Activated CD8-positive, alpha-beta memory T cell treated with anti-CD3 and anti-CD28 coated beads for 1 hour (primary cell): ENCODE measurements at places on chromosomes 2 and 18.

- no peak for DNase-seq
These were observed 63.9 kb downstream of the SMIM21 start for GRCh38 chr18:75363446-75364225.

DNA sequence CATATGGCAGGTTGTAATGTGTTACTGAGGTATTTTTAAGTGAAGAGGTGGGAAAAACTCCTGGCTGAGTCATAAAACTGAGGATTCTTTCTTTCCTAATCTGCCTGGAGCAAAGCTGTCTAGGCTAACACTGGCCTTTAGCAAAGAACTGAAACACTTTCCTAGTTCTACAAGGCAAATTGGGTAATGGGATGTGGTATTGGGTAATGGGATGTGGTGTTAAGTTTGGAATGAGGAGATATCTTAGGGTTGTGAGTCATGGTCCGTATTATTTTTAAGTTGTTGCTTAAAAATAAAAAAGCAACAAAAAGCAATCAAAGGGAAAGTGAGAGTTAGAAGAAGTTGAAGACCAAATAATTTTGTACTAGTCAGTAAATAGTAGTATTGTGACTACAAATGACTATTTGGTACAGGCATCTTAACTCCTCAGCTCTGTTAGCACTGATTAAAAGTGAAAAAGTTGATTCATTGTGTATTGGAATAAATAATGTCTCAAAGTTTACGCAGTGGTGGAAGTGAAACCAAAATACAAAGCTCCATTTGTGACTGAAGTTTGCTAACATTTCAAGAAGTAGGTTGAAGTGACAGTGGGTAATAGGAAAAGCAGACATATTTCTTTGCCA is 216.8 kb downstream of the CAMKMT start:
- DNase-seq, result no peak

- DNase-seq, result no peak
These were observed 170.5 kb downstream of the DCDC2C start for GRCh38 chr2:3873899-3874298.

GRCh38 chr2:26616706-26617587 is 24.2 kb downstream of the CIB4 start:
- DNase-seq, result no peak

- DNase-seq, result no peak
These were observed 112.3 kb downstream of the RAB3GAP1 start for GRCh38 chr2:135164431-135164830.

DNA sequence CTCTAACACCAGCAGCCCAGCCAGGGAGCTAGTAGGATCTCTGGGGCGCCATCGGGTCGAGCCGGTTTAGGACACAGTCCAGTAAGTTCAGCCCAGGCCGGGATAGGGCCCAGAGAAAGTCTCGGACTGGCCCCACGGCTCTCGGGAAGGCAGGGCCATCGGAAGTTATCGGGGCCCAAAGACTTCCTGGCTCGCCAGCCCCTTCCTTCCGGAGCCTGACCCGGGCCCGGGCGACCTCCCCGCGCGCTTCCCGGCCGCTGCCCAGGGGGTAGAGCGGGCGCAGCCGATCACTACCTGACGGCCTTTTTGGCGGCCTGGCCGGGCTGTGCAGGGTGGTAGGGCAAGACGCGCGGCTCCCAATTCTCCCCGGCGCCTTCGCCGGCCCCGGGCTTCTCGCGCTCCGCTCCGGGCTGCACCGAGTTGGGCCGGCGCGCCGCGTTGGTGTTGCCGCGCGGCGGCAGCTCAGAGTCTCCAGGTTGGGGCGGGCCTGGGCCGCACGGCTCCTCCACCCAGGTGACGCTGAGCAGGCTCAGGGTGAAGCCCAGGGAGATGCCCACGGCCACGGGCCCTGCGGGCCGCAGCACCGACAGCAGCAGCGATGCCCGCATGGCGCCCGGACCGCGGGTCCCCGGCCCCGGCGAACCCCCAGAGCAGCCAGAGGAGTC is 546 bp downstream of the CHPF start:
- no peak for DNase-seq

GRCh38 chr2:51697095-51697494 is 665.2 kb upstream of the NRXN1 start:
- no peak for DNase-seq

DNA sequence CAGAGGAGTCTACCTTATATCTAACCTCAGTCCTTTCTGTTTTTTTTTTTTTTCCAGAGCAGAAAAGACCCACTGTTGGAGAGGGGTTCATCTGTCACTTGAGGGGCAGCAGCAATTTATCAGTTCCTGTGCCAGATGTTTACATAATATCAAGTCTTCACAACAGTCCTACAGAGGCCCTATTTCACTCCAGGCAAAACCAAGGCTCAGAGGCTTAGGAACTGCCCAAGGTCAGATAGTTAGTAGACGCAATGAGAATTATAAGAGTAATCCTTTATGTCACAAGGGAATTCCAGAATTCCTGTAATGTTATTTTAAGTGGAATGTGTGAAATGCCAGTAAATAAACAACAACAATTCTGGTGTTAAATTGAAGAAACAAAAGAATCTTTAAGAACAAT is 696.1 kb downstream of the NRXN1 start:
- DNase-seq, result no peak

GRCh38 chr2:181998041-181998835 is 12.6 kb downstream of the PPP1R1C start:
- no peak for DNase-seq

- DNase-seq, result no peak
These were observed 77.6 kb downstream of the AFF3 start for GRCh38 chr2:100064592-100065428.

DNA sequence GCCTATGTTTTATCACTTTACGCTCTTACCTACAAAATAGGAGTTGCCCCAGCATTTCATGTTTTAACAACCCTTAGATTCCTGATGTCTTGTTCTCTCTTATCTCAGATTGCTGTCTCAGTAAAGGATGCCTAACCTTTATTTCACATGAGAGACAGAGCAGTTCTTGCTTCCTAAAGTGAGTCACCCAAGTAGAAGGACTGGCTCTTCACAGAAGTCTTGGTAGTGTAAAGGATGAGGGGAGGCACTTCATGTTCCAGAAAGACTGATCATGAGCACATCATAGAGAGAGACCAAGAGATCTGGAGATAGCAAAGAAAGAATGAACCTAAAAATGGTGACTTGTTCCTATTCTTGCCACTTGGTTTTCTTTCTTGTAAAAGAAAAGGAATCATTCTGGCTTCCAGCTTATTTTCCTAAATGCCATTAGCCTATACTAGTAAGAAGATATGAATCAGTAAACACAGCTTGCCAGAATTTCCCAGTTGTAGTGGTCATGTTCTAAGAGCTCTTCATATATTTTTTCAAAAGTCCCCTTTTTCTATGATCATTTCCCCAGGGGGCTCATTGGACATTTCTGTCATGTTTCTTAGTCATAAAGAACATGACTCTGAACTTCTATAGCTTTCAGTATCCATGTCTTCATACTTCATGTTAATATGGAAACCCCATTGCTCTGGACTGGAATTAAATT is 54.9 kb downstream of the MAPRE2 start:
- no peak for DNase-seq

- no peak for DNase-seq
These were observed 29.6 kb downstream of the ARHGAP25 start for GRCh38 chr2:68764041-68764805.

GRCh38 chr2:220278022-220278421 is 650.6 kb downstream of the SLC4A3 start:
- no peak for DNase-seq

- no peak for DNase-seq
These were observed 1259.5 kb upstream of the CDH2 start for GRCh38 chr18:29436459-29436858.

- no peak for DNase-seq
These were observed 52.5 kb upstream of the SLC14A2 start for GRCh38 chr18:45562567-45563479.
